ENCODE measurements at places on chromosomes 6 and 20.
A peak's percentile ranks its signal among the peaks of the same experiment; 100 is the strongest.

- no peak for DNase-seq
These were observed 444.9 kb upstream of the RNF217 start for GRCh38 chr6:124517339-124517738.

- DNase-seq = no peak
These were observed 40.3 kb downstream of the KIF6 start for GRCh38 chr6:39684790-39685488.

- no peak for DNase-seq
These were observed 27.9 kb downstream of the FIG4 start for GRCh38 chr6:109718991-109719390.

GRCh38 chr6:151018046-151018445, 152.5 kb downstream of the MTHFD1L start:
- DNase-seq = no peak

DNA sequence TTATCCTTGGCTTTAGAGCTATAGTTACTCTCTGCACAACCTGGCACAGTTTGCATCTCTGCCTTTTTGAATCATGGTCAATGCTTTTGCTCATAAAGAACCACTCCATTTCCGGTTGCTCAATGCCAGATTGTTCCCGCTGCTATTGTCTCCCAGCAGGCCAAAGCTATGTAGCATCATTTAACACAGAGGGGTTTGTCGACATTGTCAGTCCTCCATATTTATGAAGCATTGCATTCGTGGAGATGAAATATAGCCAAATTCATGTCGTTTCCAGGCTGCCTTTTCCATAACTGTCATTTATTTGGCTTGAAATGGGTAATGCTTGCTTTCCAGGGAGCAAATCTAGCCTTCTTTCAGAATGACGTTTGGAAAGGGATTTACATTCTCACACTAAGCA, 598.8 kb downstream of the EPHA7 start:
- no peak for DNase-seq

GRCh38 chr6:86978251-86978650, 40.9 kb downstream of the HTR1E start:
- no peak for DNase-seq

- DNase-seq = no peak
These were observed 2.0 kb downstream of the MAN1A1 start for GRCh38 chr6:119347466-119348095.

DNA sequence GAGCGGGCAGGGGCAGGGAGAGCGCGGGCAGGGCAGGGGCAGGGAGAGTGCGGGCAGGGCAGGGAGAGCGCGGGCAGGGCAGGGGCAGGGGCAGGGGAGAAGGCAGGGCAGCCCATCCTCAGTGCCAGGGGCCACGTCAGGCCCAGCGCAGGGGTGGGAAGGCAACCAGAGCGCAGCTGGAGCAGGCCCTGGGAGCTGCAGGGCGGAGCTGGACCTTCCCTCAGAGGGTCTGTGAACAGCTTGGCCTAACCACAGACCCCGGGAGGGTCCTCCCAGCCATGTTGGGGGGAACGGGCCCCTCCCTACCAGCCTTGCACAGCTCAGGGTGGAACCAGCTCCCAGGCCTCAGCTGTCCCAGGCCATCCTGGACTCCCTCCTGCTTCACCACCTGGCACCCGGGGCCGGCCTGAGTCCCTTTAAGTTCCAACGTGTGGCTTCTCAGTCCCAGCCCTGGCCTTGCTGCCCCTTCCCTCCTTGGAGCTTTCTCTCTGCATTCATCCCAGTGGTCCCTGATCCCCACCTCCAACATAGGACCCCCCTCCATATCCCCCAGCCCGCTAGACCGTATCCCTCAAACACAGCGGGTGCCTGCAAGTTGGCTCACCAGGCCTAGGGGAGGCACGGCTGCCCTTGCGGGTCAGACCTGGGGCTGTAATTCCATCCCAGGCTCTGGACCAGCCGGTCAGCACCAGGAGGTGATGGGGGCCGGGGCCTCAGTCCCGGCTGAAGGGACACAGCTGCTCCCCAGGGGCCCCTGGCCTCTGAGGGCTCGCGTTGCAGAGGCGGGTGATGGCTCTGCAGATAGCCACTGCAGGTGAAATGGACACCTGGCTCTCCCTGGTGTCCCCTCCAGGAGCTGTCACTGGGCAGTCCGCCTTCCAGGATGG, 5.6 kb upstream of the ZBTB46 start:
- no peak for DNase-seq

- DNase-seq = no peak
These were observed 37.4 kb downstream of the CITED2 start for GRCh38 chr6:139337001-139337400.

- DNase-seq = no peak
These were observed 4.1 kb downstream of the PKIB start for GRCh38 chr6:122614303-122614702.

- peak; percentile 36 for DNase-seq
These were observed 21.5 kb downstream of the OR2B2 start for GRCh38 chr6:27890445-27891319.

DNA sequence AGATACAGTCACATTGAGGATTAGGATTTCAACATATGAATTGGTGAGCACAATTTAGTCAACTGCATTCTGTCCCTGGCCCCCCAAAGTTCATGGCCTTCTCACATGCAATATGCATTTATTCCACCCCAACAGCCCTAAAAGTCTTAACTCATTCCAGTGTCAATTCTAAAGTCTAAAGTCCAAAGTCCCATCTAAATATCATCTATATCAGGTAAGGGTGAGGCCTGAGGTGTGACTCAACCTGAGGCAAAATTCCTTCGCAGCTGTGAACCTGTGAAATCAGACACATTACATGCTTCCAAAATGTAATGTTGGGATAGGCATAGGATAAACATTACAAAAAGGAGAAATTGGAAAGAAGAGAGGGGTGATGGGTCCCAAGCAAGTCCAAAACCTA, 27.8 kb downstream of the CLIC5 start:
- DNase-seq = no peak

- DNase-seq = no peak
These were observed 133.3 kb upstream of the ARMC2 start for GRCh38 chr6:108714766-108715414.

DNA sequence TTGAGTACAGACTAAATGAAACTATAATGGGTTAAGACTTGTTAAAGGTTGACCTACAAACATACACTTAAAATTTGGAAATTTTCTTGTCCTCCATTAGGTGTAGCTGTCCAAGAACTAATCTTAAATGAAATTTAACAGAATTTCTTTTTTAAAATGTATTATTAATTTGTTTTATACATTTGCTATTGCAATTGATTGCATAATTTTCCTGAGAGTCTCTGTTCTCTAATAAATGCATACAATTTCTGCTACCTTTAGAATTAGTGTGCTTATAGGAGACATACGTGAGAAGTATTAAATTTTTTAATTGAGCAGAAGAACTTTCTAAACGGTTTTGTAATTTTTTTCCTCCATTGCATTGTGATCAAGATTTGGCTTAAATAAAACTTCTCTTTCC, 1.5 kb downstream of the FAM135A start:
- DNase-seq = no peak

- no peak for DNase-seq
These were observed 665.6 kb downstream of the DHX35 start for GRCh38 chr20:39627765-39628164.

DNA sequence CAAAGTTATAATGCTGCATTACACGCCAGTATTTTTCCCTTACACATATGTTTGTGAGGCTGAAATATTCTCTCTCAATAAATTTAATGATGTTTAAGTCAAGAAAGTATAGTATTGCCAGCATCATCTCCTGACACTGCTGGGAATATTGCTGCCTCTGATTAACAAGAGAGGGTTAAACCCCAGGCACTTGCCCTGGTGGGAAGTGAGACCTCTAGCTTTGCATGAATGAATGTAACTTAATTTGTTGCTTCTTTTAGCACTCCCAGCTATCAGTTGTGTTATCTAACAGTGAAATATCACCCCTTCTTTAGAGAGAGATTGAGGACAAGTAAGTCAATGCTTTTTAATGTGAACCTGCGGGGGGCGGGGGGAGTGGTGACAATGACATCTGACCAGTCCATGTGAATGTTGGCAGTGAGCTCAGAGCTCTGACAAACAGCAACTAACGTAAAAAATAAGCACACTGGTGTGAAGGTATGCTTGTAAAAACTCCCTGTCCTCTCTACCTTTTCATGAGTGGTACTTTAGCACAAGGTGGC, 9.8 kb downstream of the FOXA2 start:
- DNase-seq = no peak

DNA sequence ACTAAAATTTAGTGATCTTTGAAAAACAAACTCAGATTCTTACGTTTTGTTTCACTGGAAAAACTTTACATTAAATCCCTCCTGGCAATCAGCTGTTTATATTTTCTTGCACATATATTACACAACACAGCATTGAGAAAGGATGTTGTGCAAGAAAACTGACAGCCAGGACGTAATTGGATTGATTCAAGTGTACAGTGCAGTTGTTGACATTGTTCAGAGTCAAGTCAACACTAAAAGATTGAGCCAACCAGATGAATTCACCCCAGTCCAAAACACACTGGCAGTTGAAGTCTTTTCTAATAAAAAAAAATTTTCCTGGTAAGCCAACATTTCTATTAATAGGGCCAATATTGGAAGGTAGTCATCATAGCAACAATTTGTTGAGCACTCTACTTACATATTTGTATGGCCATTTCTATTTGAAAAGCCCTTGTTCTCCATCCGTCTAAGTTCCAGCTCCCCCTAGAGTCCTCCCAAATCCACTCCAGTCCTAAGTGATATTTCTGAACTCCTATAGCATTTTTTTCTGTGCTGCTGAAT, 20.9 kb upstream of the VNN1 start:
- DNase-seq = no peak

- no peak for DNase-seq
These were observed 165.6 kb downstream of the KCNQ5 start for GRCh38 chr6:72787391-72788031.

- DNase-seq = no peak
These were observed 183.2 kb upstream of the JARID2 start for GRCh38 chr6:15062516-15063252.

DNA sequence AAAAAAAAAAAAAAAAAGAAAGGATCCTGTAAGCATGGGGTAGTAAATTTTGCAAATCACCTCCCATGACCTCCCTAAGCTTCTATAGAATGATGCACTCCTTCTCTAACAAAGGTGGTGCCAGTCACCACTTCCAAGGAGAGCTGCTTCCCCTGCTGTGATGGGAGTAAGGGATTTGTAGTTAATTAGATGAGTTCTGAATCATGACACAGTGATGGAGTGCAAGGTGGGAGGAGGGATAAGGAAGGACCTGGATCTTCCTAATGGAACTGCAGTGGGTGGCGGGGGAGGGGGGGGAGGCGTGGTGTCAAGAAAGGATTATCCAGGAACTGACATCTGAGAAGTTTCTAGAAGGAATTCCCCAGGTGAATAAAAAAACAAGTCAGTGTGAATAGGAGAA, 47.8 kb downstream of the NRN1 start:
- no peak for DNase-seq

GRCh38 chr6:46320505-46320904, 149.7 kb upstream of the ENPP5 start:
- no peak for DNase-seq

DNA sequence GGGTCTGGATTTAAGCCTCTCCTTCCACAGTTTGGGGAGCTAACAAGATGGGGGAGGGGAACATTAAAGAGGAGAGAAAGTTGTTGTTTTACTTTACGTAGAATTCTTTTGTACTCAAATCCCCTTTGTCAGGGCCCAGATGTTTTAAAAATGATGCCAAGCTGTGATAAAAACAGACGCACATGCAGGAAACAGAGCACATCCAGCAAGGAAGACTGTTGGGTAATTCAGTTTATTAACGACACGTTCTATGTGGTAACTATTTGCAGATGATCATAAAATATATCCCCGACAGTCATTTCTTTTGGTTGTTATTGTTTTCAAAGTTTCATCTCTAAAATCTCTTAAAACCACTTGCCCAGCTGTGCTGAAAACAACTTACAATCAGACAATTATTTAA, 307.0 kb upstream of the PRDM1 start:
- DNase-seq = no peak

DNA sequence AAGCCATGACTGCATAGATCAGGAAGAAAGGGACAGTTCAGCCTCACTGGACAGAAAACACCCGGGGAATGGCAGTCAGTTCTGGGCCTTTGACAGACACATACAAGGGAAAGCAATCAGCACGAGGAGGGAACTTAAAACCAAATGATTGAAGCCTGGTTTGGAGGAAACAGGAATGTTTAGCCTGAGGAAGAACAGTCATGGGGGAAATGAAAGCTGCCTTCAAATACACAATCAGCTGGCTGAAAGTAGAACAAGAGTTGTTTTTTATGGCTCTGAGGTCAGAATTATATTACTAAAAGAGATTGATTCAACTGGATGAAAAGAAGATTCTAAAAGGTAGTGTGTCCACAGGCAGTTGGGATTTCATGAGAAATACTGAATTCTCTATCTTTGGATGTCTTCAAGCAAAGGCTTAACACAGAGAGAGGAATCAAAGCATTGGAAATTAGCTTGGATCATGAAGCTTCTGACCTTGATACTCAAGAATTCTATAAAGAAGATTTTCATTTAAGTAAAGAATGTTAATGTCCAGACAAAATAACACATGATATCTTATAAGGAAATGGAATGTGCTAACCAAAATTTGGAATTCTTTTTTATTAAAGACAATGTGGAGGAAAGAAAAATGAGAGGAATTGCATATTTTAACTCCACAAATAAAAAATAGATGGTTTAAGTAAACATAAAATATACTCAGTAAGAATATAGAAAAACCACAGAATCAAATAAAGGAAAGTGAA, 216.6 kb downstream of the IBTK start:
- DNase-seq = no peak

DNA sequence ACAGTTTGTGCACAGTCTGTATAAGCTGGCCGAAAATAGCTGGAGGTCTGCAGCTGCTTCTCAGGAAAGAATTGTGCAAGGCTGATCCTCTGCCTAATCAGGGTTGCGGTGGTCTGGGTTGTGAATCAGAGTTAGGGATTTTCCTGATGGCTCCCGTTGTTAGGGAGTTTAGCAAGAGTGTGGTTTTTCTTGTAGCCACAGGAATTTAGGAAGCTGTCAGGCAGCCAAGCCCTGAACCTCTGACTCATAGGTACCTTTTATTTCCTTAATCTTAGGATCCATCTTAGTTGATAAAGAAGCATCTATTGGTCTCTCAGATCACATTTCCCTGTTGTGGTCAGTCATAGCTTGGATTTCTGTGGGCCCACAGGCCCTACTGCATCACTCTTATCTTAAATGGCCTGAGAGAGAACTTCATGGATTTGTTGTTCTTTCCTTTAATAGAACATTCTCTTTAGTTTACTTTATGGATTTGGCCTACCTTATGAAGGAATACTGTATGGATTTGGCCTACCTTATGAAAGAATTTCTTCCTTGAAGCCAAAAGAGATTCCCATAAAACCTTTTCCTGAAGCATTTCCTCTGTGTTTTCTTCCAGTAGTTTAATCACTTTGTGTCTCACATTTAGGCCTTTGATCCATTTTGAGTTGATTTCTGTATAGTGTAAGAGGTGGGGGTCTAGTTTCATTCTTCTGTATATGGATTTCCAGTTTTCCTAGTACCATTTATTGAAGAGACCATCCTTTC, 10.3 kb downstream of the KIF25 start:
- no peak for DNase-seq

- DNase-seq = no peak
These were observed 7.1 kb downstream of the L3MBTL1 start for GRCh38 chr20:43514648-43514999.

Measured in stimulated activated CD8-positive, alpha-beta memory T cell treated with anti-CD3 and anti-CD28 coated beads, Interleukin-15, amount 100 ng/mL, for 24 hours (primary cell).